ENCODE measurements at places on chromosomes 7 and 10. TPM values are rescaled to one million over a fixed set of nuclear protein-coding genes. Genes with fewer than 3 reads are reported as not detected.

DNA sequence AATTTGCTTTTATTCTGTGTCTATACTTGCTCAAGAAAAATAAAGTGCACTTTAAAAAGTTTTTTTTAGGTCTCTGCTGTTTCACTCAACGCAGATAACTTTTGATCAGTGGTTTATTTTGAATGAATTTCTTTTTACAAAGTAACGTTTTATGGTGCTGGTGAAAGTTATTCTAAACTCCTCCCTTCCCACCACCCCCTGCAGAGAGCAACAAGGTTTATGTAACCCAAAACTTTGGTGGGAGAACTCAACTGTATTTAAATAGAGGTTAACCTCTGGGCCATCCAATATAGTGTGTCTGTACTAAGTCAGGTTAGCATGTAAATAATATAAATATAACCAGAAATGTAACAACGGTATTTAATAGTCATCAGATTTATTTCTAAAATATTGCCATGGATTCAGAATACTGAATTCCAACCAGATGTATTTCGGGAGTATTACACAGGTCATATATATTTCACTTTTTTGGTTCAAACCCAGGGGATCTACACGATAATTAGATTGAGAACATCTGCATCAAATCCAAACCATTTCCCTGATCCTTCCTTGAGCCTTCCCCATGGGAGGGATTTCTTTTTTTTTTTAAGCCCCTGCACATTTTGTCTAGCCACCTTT lies 3.9 kb upstream of the CUX1 start:
- no peak for DNase-seq
- peaks cover 3% of the 10 kb centered on the region for H3K27me3 ChIP-seq
- peaks cover 25% of the 10 kb centered on the region for H3K4me1 ChIP-seq
- no peak overlapping the region for H3K27ac ChIP-seq

TMEM236 gene
- total RNA-seq = 0.07 TPM

NIPSNAP2 gene
- 43.0 TPM for total RNA-seq

OGDHL gene
- 0.45 TPM for total RNA-seq
